ENCODE measurements at places on chromosomes 6 and 20. TPM values are rescaled to one million over a fixed set of nuclear protein-coding genes. Genes with fewer than 3 reads are reported as not detected.

DNA sequence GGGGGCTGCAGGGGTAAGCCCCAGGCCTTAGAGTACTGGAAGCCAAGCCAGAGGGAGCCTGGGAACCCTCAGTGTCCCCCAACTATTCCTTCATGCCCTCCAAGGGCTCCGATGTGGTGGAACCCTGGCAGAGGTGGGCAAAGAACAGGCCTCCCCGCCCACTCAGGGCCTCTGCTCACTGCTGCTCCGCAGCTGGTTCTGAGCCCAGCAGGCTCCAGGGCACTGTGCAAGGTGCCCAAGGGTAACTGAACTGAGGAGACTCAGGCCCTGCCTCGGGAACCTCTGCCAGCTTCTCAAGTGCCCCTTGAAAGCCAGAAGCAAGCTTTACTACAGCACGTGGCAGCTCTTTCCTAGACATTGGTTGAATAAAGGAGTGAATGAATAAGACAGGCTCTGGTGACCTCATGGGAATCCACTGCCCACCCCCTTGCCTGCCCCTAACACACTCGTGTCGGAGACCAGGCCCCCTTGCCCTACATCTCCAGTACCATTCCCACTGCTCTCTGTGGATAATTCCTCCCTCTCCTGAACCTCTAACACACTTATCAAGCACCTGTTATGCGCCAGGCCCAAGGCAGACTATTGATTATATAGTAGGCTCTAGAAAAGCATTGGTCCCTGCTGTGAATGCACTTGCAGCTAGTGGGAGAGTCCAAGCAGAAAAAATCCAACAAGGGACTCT, 55.0 kb downstream of the TOX2 start:
- DNase-seq, result no peak

Gene CARMIL1
- 8.0 TPM for polyA plus RNA-seq

Gene PRSS35
- 0.53 TPM for polyA plus RNA-seq

GRCh38 chr6:81818901-81819361, 66.5 kb upstream of the TENT5A start:
- DNase-seq, result no peak

DNA sequence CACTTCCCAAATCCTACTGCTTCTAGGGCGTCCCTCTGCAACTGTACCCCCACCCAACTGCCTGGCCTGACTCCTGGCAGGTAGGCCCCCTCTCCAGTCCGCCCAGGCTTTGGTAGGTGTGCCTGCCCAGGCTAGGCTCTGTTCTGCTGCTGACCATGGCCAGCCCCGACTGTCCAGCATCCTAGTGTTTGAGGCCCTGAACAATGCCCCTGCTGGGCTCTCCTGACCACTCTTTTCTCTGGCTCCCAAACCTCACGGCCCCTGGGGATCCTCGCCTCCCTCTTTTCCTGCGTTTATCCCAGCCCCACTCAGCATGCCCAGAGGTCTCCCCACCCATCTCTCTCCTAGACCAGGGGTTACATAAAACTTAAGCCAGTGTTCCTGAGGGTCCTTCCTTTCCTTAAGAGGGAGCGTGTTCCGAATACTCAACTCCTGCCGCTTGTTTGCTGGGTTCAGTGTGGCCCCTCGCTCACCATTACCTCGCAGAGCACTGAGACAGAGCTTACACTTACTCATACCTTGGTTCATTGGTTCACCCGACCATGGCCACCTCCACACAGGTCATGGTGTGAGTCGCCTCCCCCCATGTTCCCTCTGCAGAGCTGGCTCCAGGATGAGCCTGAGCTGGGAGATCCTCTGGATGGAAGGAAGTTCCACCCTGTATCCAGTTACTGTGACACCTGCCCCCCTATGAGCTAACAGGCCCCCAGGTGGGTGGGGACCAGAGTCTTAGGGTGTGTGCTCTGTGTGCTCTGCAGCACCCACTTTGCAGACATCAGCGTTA, 21.0 kb upstream of the MYT1 start:
- no peak for DNase-seq

Gene ADGRB3
- polyA plus RNA-seq, result 0.56 TPM

- DNase-seq, result no peak
Observed at GRCh38 chr6:149200282-149200945, 117.1 kb upstream of the TAB2 start.

- peak; percentile 54 for DNase-seq
Observed at GRCh38 chr6:167699141-167699931, 127.4 kb upstream of the AFDN start.

DNA sequence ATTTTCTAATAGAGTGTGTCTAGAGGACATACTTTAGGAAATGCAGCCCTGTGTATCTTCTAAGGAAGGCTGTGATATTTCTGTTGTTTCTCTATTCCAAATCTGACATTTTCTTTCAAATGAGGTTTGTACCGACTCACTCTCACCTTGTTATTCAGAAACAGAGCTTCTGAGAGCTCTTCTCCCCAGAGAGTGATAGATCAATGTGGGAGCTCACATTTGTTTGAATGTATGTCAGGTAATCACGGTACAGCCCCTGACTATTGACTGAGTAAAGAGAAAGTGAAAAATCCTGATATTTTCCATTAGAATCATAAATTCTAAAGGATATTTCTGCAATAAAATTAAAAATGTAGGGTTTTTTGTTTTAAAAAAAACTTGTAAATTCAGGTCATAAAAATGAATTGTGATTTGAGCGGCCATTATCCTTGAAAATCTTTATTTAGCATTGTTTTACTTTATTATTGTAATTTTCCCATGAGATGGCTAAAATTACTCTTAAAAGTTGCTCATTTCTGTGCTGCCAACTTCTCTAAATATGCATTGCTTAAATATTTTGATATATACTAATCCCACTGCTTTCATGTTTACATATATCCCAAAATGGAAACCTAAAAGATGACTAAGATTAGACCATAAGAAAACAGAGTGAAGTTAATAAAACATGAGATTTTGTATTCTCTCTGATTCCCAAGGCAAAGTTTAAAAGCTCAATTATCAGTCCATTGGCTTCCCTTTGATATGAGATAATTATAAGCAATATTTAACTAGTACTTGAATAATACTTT, 1226.8 kb upstream of the CITED2 start:
- no peak for DNase-seq

DNA sequence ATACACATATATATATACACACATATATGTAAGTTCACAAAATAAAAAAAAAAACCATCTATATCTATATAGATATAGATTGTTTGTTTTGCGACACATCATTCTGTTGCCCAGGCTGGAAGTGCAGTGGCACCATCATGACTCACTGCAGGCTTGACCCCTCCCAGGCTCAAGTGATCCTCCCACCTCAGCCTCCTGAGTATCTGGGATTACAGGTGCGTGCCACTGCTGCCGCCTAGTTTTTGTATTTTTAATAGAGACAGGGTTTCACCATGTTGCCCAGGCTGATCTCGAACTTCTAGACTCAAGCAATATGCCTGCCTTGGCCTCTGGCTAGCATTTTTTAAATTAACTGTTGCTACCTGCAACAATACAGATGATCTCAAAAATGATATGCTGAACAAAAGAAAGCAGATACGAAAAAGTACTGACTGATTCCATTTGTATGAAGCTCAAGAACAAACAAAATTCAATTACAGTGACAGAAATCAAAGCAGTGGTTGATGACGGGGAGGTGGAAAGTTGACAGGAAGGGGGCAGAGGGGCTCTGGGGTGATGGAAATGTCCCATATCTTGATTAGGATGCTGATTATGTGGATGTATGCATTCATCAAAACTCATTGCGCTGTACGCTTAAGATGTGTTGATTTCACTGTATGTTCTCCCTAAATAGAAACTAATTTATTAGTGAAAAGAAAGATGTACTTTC, 49.6 kb downstream of the ATXN1 start:
- DNase-seq, result no peak

Gene C20orf141
- not detected for polyA plus RNA-seq

All from lung (tissue), 17 donors.